ENCODE measurements at places on chromosomes 4 and X.

- DNase-seq: no peak
Measured at GRCh38 chr4:19557161-19557560, 694.5 kb upstream of the SLIT2 start.

DNA sequence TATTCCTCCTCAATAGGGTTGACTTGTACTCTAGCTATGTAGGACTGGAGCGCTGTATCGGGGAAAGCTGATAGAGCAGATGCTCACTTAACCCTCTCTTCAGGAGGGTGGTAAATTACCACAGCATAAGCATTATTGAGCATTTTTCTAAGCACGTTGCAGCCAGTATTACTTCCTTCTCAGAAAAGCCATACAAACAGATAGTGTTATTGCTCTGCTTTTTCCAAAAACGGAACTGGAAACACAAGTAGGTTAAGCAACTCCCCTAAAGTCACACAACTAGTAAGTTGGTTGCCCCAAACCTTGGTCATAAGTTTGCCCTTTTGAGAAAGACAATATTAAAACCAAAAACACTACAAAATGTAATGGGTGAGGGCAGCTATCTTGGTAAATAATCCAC lies 73.9 kb downstream of the REELD1 start:
- DNase-seq: no peak

DNA sequence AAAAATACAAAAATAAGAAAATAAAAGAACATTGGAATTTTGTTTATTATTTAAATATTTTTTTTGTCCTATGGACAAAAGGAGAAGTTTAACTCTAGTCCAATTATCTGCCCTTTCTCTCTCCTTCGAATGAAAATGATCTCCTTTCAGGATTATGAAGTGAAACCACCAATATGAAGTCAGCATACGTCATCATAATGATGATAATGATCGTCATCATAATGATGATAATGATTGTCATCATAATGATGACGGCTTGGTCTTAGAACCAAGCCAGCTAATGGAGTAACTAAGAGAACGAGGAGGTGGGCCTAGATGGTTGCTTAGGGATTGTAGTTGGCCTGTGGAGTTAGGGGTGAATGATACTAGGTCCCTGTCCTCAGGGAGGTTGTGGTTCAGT lies 21.9 kb upstream of the LINC00632 start:
- DNase-seq: no peak

GRCh38 chr4:67092351-67092750 lies 453.0 kb downstream of the CENPC start:
- DNase-seq: no peak

DNA sequence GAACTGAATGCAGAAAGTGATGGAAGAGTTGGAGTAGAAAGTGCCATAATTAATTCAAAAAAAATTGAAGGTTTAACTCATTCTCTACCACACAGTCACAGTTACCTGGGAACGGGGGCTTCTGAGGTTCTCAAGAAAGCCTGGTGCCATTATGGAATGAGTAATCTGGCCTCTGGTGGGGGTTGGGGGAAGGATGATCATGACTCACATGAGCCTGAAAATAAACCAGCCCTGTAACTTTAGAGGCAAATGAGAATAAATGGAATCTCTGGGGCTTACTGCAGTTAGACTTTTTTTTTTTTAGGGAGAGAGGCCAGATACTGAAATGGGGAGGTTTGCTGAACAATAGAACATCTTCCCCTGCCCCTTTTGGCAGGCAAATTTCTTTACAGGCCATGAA lies 55.3 kb downstream of the SOD3 start:
- DNase-seq: no peak

Data from activated CD4-positive, CD25-positive, alpha-beta regulatory T cell (primary cell).